ENCODE measurements at places on chromosomes 4 and X.

DNA sequence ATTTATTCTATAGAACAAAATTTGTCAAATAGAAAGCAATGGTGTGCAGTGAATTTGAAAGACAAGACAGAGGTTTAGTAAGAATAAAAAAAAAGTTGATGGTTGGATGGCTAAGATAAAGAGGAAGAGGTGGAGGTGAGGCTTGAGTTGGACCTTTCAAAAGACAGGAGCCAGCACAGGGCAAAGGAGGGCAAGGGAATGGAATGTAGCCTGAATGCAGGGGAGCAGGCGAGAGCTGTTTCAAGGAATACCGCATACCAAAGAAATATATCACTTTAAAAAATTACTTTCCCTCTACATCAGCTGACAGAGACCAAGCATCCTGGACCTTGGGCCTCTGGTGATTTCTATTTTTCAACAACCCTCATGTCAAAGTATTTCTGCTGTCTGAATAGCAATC lies 38.0 kb upstream of the CXXC4 start:
- DNase-seq, result no peak

GRCh38 chrX:1138476-1139184 lies 73.8 kb downstream of the CRLF2 start:
- no peak for DNase-seq

DNA sequence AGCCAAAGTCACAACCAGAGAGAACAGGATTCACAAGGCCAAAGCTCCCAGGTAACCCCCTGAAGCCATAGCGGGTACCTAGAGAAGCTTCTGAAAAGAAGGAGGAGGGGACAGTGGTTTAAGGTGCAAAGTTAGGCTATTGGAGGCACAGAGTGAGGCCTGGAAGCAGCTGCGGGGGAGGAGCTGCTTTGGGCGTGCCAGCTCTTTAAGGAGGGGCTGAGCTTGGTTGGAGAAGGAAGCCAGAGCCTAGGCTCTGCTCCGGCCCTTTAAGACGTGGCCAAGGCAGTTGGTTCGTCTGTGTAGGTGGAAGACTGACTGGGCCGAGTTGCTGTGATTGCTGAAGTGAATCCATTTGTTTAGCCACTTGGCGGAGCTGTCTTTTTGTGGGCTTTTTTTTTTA lies 1.5 kb downstream of the KLF8 start:
- DNase-seq, result no peak

DNA sequence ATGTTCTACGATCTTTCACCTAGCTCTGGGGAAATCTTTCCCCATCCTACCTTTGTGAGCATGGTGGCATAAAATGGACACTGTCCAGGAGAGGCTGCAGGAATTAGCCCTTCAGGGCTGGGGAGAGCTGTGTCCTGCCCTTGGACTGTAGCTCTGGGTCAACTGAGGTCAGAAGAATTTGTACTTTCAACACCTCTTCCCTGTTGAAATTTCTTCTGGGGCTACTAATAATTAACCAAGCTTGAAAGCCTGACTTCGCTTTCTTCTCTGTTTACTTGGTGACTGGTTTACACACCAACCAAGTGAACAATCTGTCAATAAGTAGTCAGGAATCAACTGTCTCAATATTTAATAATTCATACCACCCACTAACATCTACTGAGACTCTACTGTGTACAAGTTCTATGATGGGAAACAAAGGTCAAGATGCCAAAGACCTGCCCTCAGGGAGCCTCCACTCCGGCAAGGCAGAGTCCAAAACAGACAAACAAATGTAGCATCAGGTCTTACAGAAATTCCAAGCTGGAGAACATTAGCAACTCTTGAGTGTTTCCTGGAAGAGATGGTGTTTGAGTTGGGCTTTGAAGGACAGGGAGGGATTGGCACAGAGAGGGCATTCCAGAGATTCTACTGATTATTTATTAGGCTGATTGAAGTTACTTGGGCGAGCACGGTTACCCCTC lies 113.1 kb downstream of the ENPP6 start:
- no peak for DNase-seq

DNA sequence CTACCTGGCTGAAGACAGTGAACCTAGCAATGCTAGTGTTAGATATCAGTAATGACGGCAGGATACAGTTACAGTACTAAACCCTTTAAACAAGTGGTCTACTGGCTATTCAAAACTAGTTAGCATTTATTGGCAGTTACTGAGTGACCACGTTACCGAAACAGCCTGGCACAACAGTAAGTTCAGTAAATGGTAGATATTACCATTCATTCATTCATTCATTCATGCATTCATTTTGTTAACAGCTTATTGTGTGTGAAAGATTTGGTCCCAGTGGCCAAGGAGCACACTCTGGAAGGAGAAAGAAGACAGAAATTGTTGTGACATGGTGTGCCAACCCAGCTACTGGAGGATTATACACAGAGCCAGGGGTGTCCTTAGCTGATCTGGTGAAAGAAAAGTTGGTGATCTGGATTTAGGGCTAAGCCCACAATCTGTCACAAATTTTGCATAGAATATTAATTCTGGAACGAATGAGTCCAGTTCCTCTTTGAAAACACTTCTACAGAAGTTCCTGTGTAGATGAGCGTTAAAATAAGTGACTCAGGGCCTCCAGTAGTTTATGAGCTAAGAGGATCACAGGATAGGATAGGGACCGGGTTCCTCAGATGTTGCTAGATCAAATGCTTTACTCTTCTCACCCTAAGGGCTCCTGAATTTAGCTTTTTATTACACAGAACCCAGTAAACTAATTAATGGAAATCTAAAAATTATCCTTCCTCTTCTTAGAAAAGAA lies 179.1 kb downstream of the CBR4 start:
- no peak for DNase-seq

DNA sequence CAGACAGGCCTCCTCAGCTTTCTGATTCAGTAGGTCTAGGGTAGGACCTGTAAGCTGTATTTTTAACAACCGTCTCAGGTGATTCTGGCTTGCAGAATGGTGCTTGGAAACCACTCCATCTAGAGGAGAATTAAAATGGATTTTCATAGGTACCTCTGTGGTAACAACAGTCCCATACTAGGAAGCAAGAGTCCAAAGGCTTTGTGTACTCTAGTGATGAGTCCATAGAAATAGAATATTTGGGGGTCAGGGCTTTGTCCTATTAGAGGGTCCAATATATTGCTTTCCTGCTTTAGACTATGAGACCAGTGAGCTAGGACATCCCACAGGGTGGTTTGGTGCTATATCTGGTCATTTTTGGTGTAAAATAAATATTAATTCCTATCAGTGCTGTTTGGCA lies 242.0 kb downstream of the SCFD2 start:
- no peak for DNase-seq

GRCh38 chrX:848386-848785 lies 217.8 kb downstream of the SHOX start:
- DNase-seq, result no peak

- no peak for DNase-seq
These were observed 11.7 kb upstream of the PITX2 start for GRCh38 chr4:110634350-110635162.

Data from stimulated activated CD8-positive, alpha-beta memory T cell treated with anti-CD3 and anti-CD28 coated beads, Interleukin-7, amount 100 ng/mL, for 1 hour (primary cell).